ENCODE measurements at places on chromosomes 1 and 21. TPM values are rescaled to one million over a fixed set of nuclear protein-coding genes. Genes with fewer than 3 reads are reported as not detected.

- DNase-seq = peak; percentile 64
These were observed 3.6 kb upstream of the FOXD2 start for GRCh38 chr1:47434051-47434842.

GRCh38 chr1:79122521-79122920 lies 116.0 kb upstream of the ADGRL4 start:
- DNase-seq = no peak

DNA sequence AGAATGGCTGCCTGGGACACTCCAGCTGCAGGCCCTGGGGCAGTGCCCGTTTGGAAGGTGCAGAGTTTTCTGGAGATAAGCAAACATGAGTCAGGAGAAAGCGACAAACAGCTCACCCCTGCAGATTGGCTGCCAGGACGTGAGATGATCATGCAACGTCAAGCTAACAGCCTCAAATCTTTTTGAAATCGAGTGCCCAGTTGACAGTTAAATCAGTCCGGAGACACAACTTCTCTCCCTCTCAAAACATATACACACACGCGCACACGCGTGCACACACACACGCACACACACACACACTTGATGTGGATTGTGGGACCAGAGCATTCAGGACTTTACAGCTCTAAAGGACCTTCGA lies 49.4 kb downstream of the TENT5C start:
- peak; percentile 31 for DNase-seq

The FOXD2 gene
- 0.04 TPM for polyA plus RNA-seq

DNA sequence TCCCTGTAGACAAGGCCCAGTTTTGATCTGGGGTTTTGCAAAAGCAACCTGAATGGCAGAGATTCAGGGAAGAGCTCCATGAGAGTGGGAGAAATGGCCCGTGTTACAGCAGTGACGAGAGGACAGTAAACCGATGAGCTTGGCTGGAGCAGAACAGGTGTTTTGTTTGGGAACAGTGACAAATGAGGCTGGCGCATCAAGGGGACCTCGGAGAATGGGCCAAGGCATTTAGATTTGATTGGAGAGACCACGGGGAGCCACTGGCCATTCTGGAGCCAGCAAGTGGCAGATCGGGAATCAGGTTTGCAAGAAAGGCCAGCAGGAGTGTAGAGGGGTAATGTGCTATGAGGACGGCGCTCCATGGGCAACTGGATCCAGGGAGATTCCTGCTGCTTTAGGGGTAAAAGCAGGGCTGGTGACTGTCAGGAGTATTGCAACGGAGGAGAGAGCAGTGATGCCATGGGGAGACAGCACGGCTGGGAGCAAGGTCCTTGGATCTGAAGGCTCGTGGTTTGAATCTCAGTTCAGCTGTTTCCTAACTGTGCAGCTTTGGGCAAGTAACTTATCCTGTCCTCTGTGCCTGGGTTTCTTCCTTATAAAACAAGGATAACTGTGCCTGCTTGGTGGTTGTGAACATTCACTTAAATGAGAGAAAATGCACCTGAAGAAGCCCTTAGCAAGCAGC lies 9.9 kb upstream of the KLHDC7A start:
- DNase-seq = no peak

DNA sequence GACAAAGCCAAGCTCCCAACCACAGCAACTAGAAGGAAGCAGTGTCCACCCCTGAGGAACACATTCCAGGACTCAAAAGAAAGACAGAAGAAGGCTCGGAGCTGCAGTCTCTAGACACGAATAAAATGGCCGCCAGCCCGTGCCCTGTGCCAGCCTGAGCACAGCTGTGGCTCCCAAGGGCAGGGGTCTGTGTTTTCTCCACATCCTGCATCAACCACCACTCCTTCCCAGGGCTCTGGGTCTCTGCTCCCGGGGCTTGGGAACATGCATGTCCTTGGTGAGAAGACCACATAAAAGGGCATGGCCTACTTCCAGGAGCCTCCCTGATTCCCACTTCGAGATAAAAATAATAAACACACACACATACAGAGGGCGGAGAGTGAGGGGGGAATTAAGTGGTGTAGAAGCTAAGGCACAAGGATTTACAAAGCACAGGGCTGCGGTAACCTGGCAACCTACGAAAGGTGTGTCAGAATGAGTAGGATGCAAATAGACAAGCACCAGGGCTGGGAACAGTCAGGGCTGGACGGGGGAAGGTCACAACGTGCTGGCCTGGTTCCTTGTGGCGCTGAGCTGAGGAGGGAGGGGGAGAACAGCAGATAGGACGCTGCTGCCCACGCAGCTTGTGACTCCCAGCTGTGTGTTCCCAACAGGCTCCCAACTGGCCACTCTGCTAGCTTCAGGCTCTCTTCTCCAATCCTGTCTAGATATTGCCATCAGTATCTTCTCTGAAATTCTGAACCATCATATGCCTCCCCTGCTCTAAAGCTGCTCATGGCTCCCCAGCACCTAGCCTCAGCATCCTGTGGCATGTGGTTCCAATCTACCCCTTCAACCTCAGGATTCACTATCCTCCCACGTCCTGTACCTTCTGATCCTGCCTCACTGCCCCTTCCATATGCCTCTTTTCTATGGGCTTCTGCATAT lies 72.5 kb downstream of the CD34 start:
- no peak for DNase-seq

DNA sequence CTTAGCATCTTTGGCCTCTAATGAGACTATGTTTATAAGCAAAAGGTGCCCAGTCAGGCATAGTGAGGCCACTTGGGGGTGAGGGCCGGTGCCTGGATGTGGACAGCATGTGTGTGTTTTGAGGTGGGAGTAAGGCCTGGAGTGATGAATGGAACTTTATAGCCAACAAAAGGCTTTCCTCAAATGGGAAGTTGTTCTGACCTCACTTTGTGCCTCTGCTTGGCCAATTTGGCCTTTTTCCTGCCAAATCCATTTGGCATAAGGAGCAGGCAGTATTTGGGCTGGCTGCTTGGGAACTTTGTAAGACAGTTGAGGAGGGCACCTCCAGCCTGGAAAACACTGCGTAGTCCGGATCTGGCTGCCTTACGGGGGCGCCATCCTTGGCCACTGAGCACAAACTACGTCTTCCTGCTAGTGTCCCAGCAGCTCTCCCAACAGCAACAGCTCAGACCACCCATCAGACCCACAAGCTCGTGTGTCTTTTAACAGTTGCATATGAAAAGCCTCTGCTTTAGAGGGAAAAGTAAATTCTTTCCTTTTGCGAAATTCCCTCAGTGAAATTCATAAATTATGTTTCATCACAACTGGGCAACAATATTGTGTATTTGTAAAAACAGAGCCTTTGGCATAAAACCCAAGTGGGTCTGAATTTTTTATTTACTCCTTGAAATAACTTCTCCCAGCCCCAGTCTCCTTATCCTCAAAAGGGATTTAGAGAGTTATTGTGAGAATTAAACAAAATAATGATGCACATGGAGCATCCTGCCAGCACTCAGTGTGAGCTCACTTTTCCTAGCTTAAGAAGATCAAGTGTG lies 322.9 kb downstream of the DISC1 start:
- no peak for DNase-seq

Data from IMR-90 (cell line).